ENCODE measurements at places on chromosomes 11 and 22.

- no peak for DNase-seq
These were observed 6.6 kb upstream of the GNAZ start for GRCh38 chr22:23063539-23064380.

GRCh38 chr11:58965246-58965985 is 26.1 kb downstream of the GLYATL1 start:
- no peak for DNase-seq

GRCh38 chr11:21494946-21495345 is 697.9 kb upstream of the ANO5 start:
- DNase-seq: no peak

GRCh38 chr11:102994105-102994504 is 38.6 kb upstream of the MMP13 start:
- no peak for DNase-seq

DNA sequence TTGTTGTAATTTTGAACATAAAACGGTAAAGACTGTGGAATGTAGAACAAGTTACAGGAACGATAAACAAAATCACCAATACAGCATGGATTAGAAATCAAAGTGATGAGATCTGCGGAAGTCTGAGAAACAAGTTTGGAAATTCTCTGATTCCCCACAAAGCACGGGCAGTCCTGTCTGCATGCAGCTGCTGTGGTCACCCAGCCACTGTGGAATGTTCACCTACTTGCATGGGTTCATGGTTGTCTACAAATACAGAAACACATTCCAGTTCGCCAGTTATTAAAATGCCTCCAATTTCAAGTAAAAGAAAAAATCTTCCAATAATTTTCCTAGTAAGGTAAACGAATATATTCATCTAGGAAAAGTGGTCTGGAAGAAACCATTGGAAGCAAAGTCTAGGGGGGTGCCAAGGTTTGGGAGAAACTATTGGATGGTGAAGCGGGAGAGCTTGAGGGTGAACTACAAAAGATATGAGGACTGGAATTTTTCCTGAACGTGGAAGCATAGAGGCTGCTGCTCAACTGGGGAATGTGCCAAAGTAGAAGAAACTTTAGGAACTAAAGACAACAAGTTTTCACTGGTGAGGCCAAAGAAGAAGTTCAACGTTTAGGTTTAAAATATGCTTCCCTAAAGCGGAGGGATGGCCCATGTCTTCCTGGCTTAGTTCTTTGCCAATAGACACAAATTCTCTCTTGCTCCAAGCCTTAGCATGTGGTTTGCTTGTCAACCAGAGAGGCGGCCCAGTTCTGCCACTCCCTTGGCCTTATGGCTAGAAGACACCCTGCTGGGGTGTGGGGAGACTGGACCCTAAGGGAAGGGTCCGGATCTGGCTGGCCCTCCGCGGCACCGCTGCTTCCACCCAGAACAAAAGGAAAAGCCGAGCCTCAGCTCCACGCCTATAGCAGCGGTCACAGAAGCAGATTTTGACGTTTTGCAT is 70.2 kb downstream of the CTTN start:
- DNase-seq: no peak

GRCh38 chr11:34810107-34810562 is 106.0 kb downstream of the APIP start:
- DNase-seq: no peak

DNA sequence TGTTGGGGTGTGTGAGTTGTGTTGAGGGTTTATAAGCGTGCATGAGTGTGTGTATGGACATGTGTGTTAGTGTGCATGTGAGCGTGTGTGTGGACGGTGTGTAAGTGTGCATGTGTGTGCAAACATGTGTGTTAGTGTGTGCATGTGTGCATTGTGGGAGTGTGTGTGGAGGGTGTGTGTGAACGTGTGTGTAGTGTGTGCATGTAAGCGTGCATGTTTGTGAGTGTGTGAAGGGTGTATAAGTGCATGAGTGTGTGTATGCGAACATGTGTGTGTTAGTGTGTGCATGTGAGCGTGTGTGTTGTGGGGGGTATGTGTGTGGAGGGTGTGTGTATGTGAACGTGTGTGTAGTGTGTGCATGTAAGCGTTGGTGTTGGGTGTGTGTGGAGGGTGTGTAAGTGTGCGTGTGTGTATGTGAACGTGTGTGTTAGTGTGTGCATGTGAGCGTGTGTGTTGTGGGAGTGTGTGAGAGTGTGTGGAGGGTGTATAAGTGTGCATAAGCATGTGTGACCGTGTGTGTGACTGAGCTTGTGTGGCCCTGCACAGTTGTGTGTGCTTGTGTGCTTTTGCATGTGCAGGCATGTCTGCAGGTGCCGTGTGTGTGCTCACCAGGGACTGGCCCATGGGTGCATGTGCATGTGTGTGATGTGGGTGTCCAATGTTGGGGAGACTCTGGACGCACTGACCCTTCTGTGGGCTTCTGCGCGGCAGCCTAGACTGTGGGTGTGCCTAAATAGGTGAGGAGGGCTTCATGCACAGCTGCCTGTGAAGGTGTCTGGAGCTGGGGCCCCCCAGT is 866.2 kb downstream of the TBC1D22A start:
- no peak for DNase-seq

DNA sequence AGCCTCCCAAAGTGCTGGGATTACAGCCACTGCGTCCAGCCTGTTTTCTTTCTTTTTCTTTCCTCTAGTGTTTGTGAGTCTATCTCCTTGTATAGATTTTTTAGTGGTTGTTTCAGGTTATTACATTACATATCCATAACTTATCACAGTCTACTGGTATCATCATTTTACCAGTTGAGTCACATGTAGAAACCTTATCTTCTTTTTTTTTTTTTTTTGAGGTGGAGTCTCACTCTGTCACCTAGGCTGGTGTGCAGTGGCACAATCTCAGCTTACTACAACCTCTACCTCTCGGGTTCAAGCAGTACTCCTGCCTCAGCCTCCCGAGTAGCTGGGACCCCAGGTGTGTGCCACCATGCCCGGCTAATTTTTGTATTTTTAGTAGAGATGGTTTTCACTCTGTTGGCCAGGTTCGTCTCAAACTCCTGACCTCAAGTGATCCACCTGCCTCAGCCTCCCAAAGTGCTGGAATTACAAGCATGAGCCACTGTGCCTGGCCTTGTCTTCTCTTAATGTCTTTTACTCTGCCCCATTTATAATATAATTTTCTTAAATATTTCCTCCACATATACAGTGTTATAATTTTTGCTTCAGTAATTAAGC is 11.0 kb downstream of the CDC45 start:
- no peak for DNase-seq

DNA sequence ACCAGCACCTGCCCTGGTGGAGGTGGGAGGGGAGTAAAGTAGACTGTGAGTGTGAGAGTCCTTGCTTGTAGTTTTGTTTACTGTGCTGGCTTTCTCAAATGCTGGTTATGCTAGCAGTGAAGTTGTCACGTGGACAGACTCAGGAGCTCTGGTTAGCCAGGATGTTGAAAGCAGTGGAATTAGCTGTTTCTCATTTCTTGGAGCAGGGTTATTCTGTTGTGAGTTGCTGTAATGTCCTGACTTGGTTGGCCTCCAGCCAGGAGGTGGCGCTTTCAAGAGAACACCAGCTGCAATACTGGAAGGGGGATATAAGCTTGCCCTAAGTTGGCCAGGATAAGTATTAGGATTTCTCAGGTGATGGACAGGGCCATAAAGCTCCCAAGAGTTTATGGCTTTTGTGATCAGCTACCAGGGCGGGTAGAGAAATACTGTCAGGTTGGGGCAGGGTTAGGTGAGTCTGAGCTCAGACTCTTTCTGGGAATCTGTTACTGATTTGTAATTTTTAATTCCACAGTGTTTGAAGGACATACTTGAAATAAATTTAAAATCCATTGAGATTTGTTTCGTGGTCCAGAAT is 13.7 kb downstream of the CYP2D6 start:
- DNase-seq: peak; percentile 70

DNA sequence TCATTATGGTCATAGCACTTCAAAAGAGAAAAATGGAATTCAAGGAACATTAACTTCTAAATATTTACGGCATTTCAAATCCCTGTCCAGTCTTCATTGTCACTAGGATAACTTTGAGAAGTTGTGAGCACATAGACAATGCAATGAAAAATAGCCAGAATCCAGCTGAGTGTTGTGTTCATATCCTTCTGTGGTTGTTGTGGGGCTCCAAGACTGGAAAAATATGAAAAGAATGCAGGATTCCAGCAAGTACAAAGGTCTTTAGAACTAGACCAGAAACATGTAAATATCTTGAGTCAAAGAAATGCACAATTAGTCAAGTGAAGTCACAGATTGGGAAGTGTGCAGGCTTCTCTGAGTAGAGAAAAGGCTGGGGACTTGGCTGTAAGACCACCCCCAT is 68.7 kb downstream of the WT1 start:
- DNase-seq: no peak

DNA sequence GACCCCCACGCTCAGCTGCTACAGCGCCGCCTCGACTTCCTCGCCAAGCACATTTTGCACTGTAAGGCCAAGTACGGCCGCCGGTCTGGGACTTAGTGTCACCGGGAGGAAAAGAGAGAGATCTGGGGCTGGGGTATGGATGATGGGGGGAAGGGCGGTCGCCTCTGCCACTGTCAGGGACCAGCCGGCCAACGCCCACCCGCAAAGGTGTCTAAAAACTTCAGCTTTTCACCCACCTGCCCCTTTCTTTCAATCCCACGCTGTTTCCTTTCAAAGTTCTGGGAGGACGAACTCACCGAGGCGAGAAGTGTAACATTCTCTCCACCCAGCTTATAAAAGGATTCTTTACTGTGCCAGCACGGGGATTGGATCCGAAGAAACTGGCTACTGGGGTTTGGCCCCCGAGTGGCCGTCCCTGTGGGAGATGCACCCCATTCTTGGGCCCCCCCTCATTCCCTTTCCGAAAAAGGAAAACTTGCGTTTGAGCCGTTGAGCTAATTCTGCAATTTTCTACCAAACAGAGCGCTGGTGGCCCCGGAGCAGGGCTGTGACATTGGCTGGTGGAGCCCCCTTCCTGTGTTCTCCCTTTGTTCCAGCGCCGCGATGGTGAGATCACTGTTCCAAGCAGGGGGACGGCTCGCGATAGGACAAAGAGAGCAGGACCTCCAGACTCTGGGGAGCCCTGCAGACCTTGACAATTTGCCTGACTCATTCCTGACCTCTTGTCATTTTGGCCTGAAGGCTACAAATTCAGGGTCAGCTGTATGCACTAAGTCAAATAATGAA is 1.8 kb downstream of the FJX1 start:
- DNase-seq: peak; percentile 73

DNA sequence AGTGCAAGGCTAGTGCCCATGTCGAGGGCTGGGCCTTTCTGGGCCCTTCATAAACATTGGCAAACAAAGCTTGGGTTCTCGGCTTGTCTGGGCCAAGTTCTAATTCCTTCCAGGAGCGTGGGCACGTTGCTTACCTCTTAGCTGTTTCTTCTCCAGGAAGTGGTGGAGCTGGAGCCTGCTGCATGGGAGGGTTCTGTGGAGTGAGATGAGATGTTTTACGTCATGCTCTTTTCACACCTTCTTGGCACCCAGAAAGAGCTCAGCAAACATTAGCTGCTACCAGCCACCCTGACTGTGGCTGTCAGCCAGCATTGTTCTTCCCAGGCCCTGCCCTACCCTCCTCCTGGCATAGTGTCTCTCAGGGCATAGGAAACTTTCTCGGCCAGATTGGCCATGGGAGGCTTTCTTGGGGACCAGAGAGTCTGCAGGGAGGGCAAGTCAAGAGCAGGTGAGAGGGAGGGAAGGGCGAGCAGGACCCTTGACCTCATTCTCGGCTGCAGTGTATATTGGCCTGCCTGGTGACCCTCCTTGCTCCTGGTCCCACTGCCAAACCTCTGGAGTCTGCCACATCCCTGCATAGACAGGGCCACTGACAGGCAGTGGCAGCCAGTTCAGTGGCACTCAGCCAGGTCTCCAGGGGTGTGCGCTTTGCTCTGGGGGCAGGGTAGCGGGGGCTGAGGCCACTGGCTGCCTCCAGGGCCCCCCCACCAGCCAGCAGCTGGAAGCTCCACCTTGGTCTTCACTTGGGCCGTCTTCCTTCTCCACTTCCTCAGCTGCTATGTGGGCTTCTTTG is 98.8 kb downstream of the BCR start:
- DNase-seq: no peak

DNA sequence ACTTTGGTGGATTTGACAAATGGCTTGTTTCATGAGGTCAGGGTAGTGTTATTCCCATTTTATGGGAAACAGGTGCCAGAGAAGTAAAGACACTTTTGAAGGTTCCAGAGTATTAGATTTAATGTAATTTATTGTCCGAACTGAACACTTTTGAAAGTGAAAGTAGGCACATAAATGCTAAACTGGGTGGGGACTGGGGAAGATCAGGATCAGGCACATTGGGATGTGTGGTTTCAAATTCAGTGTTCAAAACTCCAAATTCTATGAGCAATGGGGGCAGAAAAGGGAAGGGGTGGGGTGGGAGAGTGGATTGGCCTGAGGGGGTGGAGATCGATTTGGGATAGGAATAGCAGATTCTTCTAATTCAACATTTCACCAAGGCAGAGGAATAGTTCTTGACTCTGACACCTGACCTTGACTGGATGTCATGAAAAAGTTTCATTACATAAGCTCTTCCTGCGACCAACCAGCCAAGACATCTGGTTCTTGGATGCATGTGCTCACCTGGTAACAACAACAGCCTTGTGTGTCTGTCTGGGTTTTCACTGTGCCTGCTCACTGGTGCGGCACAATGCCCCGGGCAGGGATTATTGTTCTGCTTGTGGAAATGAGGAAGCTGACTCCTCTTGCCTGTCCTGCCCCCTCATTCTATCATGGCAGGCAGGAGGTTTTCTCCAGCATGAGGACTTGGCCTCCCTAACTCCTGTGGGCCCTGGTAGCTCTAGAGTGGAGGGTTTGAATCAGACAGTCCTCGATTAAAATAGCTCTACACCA is 10.8 kb downstream of the PPFIBP2 start:
- DNase-seq: no peak

DNA sequence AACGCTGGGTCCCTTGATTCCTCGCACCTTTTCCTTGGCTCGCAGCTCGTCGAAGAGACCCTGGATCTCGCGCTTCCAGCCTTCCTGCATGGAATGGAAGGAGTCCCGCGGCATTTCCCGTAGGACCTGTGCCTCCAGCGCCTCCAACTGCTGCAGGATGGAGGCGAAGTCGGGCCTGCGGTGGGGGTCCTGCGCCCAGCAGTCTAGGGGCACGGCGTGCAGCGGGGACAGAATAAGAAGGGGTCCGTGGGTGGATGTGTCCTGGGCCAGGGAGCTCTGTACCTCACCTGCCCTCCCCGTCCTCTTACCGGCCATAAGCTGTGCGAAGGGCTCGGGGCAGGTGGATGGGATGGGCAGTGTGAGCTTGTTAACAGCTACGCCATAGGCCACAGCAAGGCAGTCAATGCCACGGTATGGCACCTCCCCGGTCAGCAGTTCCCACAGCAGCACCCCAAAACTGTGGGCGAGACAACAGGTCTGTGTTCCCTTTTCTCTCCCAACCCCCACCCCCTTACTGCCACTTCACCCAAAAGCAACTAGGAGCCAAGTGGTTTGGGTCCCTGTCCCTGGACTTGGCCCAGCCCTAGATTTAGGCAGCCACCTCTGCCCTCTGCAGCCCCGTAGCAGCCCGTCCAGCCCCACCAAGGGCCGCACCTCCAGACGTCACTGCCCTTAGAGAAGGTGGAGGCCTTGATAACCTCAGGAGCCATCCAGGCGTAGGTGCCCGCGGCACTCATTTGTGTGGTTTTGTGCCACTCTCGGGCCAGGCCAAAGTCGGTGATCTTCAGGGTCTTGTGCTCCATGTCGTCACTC is 6.2 kb downstream of the MAP3K11 start:
- DNase-seq: no peak

- no peak for DNase-seq
These were observed at the start of gene FIBIN for GRCh38 chr11:26993965-26994457. TSS of gene FIBIN (plus strand) at chr11:26994112. CDS start at chr11:26994527, 415 bp downstream.

Measured in H1 (cell line).